ENCODE measurements at places on chromosomes 11 and 22. TPM values are rescaled to one million over a fixed set of nuclear protein-coding genes. Genes with fewer than 3 reads are reported as not detected.

GRCh38 chr22:49825436-49825835 is 2.2 kb downstream of the BRD1 start:
- DNase-seq: no peak

DNA sequence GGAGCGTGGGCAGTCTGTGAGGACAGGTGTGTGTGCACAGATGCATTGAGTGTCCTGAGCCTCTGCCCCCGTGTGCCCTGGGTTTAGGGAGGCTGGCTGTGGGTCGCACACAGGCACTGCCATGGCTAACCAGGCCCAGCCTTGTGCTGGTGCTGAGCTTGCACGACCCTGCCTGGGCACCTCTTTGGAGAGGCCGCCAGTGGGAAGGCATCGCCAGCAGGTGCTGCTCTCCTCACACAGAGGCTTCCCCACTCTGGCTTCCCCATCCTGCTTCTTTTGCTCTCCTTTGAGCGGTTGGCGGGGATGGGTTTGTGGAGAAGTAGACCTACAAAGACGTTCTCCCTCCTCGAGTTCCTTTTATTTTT is 4.1 kb downstream of the WNT7B start:
- no peak for DNase-seq

GRCh38 chr22:37242395-37242918 is 1.6 kb downstream of the RAC2 start:
- peak; percentile 99 for DNase-seq

GRCh38 chr11:27702811-27703210 is 2.6 kb upstream of the BDNF start:
- no peak for DNase-seq

GRCh38 chr22:50209893-50210292 is 9.1 kb downstream of the SELENOO start:
- peak; percentile 81 for DNase-seq

DNA sequence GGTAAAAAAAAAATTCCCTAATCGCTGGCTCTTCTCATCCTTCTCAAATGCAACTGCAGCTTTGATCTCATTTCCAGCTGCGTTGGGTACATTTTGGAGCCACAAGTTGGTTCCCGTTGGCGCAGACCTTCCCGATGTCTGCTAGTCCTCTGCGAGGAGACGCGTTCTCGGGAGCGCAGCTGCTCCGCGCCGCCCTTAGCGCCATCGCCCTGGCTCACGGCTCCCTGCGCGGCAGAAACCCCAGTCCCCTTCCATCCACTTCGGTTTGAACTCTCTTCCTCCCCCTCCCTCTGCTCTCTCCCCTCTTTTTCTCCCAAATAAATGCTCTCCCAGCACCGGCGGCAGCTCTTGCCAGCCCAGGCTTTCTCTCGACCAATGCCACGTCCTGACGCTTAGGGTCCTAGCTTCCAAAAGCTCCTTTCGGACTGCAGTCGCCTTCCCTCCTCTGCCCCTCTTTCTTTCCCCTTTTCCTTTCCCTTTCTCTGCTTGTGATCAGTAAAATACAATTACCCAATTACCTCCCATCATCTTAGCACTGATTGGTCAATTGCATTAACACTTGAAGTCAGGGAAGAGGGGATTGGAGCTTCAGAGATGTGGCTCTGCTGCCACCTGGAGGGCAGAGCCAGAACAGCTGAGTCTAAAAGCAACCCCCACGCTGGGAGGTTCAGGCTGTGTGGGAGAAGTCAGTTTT is 1165.7 kb downstream of the LRRC4C start:
- peak; percentile 41 for DNase-seq

GRCh38 chr22:28962042-28962554 is 78.7 kb downstream of the ZNRF3 start:
- DNase-seq: no peak

DNA sequence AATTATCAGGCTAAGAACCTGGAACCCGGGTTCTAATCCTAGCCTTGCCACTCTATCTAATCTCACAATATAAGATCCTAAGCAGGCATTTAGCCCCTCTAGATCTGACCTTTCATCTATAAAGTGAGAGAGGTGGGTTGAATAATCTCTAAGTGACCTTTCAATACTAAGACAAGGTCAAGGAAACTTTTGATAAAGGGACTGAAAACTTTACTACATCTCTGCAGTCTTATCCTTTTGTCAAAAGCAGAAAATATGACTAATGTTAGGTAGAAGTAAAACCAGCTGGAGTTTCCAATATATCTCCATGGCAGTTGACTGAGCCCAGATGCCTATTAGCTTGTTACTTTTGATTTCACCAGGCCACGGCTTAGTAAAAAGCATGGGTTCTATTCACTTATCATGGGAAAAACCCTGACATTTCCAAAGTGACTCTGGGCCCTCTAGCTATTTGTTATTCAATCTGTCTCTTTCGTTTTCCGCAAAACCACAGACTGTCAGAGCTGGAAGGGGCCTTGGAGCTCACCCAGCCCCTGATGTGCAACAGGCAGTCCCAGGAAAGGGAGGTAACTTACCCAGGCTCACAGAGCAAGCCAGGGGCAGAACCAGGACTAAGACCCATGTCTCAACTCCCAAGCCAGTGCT is 75.8 kb downstream of the RAB30 start:
- no peak for DNase-seq

DNA sequence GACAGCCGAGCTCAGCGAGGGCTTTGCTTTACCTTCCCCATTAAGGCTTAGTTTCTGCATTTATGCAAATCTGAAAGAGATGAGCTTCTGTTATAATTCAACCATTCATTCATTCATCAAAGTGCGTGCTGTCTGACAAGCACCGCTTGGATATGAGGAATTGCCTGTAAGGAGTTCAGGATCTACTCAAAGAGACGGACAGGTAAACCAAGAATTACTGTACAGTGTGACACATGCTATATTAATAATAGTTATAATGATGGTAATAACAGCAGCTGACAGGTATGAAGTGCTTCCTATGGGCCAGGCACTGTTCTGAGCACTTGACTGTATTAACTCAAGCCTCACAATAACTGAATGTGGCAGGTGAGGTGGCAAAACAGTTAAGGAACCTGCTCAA is 109.9 kb upstream of the TBCEL start:
- no peak for DNase-seq

GRCh38 chr11:110027627-110028371 is 65.4 kb upstream of the ZC3H12C start:
- no peak for DNase-seq

GRCh38 chr11:10623797-10624761 is 55.6 kb upstream of the LYVE1 start:
- peak; percentile 39 for DNase-seq

- no peak for DNase-seq
Observed at GRCh38 chr22:36337365-36338130, 50.2 kb downstream of the MYH9 start.

GRCh38 chr11:61281581-61282250 is 13.4 kb downstream of the VWCE start:
- no peak for DNase-seq

DNA sequence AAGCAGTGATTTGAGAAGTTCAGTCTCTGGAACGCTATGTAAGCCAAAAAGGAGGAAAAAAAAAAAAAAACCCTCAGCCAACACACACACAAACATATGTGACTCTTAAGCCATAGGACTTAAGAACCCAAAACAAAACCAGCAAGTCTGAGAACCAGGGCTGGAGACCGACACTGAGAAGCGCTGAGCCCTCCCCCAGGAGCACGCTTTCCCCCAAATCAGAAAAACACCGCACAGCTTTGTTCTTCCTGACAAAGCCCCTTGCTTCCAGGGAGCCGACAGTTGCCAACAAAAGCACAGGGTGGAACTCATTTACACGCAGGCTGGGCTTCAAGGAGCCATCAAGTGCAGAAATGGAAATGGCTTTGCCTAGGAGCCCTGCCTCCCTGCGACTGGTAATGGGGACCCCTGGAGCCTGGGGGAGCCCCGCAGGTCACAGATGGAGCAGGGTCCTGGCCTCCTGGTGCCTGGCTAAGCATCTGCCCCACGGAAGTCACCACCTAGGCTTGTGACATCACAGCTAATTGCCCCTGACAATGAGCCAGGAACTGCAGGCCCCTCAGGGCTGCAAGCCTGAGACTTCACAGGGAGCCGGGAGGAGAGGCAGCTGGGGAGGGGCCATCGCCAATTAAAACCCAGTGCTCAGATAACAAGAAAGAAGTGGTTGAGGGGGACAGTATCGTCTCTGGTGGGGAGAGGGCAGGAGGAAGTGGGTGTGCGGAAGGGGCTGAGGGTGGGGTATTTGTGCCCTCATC is 66.9 kb downstream of the NFAM1 start:
- DNase-seq: no peak

CCDC81 gene
- 0.50 TPM for total RNA-seq

NFAM1 gene
- total RNA-seq: 0.07 TPM

OR51B4 gene
- total RNA-seq: not detected

C1QTNF4 gene
- total RNA-seq: 0.23 TPM

SERGEF gene
- total RNA-seq: 30.4 TPM

MYBPC3 gene
- total RNA-seq: not detected

IFITM1 gene
- 459 TPM for total RNA-seq

RAB39A gene
- not detected for total RNA-seq

TBCEL gene
- total RNA-seq: 11.2 TPM

CARNS1 gene
- total RNA-seq: 1.3 TPM
